ENCODE measurements at places on chromosomes 12 and 14.

DNA sequence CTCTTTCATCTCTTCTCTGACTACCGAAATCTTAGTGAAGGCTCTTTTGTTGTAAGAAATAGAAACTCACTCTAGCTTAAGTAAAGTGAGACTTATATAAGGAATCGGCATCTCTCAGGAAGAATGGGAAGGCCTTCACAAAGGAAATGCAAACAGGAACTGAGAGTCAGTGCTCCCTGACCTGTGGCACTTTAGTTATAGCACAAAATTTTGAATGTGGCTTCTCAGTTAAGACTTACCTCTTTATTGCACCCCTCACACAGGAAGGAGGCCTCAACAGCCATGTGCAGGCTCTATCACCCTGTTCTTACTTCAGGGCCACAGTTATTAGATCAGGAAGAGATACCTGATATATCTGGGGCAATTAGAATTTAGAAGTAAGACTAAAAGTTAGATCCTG, 224.7 kb upstream of the EGLN3 start:
- peak; percentile 59 for DNase-seq

DNA sequence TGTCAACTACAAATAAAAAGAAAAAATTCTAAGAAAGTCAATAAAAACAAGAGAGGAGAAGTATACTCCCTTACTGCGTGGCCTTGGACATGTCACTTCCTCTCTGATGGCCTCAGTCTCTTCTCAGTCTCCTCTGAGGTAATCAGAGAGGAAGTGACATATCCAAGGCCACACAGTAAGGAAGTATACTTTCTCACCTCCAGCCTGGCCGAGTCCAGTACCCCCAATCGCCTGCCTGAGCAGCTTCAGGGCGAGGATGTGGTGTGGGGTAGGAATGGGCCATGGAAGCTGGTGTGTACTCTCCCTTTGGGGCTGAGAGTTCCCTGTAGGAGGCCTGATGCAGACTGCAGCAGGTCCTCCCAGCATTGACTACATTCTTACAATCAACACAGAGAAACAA, 15.8 kb downstream of the VDR start:
- peak; percentile 81 for DNase-seq

GRCh38 chr12:12977231-12977630, 22.8 kb downstream of the HEBP1 start:
- no peak for DNase-seq

GRCh38 chr12:94812345-94812744, 162.0 kb upstream of the TMCC3 start:
- DNase-seq = peak; percentile 52

- no peak for DNase-seq
Observed at GRCh38 chr12:102833687-102834441, 83.2 kb downstream of the PAH start.

DNA sequence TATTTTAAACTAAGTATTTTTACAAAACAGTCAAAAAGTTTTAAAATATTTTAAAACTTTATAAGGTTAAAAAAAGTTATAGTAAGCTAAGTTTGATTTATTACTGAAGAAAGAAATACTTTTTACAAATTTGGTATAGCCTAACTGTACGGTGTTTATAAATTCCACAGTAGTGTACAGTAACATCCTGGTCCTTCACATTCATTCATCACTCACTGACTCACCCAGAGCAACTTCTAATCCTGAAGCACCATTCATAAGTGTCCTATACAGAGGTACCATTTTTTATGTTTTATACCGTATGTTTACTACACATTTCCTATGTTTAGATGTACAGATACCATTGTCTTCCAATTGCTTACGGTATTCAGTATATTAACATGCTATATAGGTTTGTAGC, 170.0 kb downstream of the KLHL28 start:
- no peak for DNase-seq

DNA sequence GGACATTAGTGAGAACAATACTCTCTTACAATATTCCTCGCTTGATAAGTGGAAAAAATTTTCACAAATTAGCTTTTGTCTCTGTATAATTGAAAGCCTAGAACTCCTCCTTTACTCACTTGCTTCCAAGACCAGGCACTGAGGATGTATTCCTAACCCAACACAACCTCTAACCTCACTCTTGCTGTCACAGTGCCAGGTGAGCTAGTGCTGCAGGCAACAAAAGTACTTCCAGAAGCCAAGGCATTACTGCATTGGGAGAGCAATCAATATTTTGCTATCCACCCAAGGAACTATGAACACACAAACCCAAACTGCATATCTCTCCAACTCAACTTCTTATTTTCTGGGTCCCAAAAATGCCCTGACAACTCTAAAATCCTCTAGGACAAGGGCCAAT, 1081.0 kb downstream of the VRK1 start:
- DNase-seq = no peak

GRCh38 chr12:121227294-121227693, 17.4 kb downstream of the P2RX4 start:
- DNase-seq = no peak

GRCh38 chr12:54038871-54039414, 6.1 kb downstream of the HOXC5 start:
- DNase-seq = no peak

- no peak for DNase-seq
Observed at GRCh38 chr12:45987340-45987727, 3.0 kb downstream of the SCAF11 start.

- DNase-seq = no peak
Observed at GRCh38 chr14:102905116-102906108, 17.1 kb upstream of the AMN start.

DNA sequence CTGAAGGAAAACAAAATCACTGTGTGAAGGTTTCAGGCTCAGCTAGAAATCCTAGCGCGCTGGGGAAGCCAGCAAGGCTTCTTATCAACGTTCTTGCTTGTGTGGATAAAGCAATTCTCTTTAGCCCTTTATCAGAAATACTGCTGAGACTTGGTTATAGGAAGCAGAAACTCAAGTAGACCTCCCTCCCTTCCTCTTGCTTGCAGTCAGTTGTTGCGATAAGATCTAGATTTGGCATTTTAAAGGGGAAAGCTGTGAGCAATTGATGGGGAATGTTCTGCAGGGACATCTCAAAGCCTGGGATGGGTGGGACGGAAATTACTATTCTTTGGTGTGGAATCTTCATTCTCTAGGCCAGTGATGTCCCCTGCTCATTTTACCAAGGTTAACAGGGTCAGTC, 76.4 kb upstream of the ANO4 start:
- no peak for DNase-seq

Measured in MV-4-11 (cell line).